Natural killer cell treated with Interleukin-12 subunit alpha and Interleukin-12 subunit beta and Interleukin-15 and Interleukin-18, amount 100 ng/mL, for 72 hours (primary cell): ENCODE measurements at places on chromosomes 1 and 21. TPM values are rescaled to one million over a fixed set of nuclear protein-coding genes. Genes with fewer than 3 reads are reported as not detected.

SFN gene
- total RNA-seq, result 0.56 TPM

SLC44A5 gene
- 0.14 TPM for total RNA-seq

REN gene
- total RNA-seq, result not detected

ZBTB21 gene
- total RNA-seq, result 20.4 TPM

PROX1 gene
- total RNA-seq, result not detected

AGT gene
- total RNA-seq, result not detected

S100A13 gene
- 10.3 TPM for total RNA-seq

LEPROT gene
- total RNA-seq, result 24.2 TPM

LDLRAD1 gene
- not detected for total RNA-seq

TEKT2 gene
- not detected for total RNA-seq

GPR25 gene
- total RNA-seq, result not detected

UBE2U gene
- total RNA-seq, result not detected

SEC22B gene
- total RNA-seq, result 23.9 TPM

OR2AK2 gene
- total RNA-seq, result not detected

- DNase-seq, result no peak
Measured at GRCh38 chr1:84436876-84437655, 38.8 kb downstream of the DNASE2B start.

- no peak for DNase-seq
Measured at GRCh38 chr1:246295340-246295739, 211.7 kb downstream of the SMYD3 start.

- no peak for DNase-seq
Measured at GRCh38 chr21:43331962-43332828, 94.7 kb downstream of the SIK1 start.

- DNase-seq, result no peak
Measured at GRCh38 chr1:246435421-246436041, 71.5 kb downstream of the SMYD3 start.

DNA sequence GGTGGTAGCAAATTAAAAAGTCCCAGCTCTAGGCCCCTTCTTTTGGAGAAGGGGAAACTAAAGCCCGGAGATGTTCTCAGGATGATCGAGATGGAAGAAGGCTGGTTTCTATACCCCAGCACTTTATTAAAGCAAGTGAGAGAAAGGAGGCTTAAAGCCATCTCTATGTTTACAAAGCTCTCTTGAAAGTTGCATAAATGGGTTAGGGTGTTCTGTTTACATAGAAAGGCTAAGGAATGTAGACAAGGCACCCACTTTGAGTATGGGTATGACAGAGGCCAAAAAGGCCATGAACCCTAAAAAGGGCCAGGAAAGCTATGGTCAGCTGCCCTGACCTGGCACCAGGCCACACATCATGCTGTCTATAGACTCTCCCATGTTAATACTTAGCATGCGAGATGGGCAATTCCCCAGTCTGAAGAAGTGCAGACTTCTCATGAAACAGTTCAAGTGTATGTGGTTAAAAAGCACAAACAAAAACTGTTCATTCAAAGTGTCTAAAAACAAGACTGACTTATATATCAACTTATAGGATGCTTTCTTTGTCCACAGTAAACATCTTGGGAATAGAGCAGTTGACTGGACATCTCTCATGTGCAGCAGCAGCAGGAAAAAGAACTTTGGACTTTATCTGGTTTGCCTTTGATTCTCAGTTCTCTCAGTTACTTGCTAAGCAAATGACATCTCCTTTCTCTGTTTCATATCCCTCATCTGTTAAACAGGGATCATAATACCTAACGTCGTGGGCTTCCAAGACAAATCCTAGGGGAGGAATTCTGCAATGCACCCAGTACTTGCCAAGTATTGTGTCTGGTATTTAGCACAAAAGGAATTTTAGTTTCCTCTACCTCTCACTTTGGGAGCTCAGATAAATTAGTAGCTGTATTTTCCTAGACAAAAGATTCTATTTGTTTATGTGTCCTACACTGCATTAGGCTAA lies 521.6 kb downstream of the PLPP3 start:
- DNase-seq, result no peak

DNA sequence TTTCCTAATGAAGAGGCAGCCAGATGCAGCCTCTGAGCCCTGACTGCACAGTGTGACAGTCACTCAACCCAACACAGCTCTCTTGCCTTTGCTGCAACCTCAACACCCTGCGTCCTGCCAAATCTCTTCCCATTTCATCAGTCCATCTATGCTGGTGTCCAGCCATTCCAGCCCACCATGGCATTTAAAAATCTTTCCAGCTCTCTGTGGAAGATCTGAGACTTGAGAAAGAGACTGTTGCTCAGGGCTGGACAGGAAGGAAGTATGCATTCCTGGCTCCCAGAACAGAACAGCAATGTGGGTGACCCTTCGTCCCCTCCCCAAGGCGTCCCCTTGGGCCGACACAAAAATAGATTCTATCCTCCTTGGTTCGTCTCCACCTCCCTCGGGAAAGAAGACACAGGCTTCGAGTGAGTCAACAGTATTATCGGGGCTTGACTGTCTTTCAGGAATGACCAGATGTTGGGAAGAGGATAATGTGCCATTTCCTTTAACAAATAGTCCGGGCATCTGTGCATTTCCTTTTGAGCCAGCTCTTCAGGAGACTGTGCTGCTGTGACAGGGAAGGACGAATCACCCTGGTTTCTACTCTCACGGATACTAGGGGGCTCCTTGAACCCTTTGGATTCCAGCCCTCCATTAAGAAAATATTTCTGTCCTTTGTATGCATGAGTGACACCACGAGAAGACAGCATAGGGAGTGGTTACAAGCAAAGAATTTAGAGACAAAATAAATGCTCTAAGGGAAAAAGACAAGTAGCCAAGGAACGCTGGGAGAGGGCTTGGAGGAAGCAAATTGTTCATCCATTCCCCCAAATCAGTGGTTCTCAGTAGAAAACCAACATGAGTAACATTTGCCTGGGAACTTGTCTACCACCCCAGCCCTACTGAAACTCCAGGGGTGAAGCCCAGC lies 111.4 kb upstream of the CDC42BPA start:
- no peak for DNase-seq

DNA sequence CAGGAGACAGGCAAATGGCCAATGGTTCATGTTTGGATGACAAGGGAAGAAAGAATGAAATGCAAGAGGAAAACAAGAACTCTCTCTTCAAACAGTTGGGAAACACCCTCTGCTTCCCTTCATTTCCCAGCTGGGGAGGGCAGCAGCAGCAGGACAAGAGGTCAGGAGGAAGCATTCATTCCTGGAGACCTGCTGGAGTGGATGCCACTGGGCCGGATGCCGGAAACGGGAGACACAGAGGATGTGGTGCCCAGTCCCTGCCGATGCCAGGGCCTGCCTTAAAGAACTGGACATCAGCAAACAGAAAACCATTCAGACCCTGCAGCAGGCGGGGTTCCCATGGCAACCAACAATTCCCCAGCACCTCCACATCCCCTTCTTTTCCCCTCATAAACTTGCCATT lies 102.3 kb upstream of the ZNF648 start:
- no peak for DNase-seq

DNA sequence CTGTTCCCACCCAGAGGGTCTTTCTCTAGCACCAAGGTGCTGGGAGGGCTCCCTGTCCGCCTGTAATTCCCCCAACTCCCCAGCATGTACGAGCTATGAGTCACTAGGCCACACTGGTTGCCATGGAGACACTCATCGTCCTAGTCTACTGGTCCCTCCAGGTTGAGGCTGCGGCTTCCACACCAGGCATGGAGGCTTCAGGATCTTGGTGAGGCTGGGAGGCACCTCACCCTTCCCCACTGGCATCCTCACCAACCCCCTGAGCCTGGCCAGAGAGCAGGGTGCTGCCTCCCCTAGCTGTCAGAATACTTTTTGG lies 75.6 kb upstream of the KAZN start:
- DNase-seq, result no peak

DNA sequence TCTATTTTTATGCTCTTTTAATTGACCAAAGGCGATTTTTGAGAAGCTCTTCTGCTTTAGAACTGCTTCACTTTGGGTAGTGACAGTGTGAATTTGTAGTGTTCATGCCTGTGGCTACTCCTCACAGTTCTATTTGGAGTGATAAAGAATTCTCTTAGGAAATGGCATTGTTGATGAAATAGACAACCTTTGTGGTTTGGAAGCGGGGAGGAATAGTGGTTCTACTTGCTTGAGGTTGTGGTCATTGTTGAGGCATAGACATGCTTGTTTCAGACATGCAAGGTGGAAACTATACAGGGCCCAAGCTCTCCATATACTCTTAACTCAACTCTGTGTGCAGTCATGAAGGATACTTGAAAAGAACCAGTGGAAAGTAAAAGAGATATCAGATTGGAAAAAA lies 481.1 kb upstream of the NEGR1 start:
- DNase-seq, result no peak

DNA sequence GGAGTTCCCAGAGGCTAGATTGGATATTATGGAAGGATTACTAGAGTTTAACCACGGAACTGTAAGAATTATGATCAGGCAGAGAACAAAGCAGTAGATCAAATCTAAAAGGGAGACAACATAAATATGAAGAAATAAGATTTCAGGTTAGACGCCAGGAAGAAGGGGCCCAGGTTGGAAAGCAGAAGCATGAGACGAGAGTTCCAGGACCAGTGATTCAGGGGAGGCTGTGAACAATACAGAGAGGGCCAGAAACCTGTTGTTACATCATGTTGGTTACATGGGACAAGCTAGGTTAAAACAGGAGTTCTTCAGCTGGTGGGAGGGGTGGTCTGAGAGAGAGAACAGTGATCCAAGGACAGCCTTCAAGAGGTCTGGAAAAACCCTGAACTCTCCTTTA lies 128.4 kb upstream of the MROH9 start:
- DNase-seq, result no peak

GRCh38 chr1:14732728-14733047 lies 134.2 kb downstream of the KAZN start:
- DNase-seq, result no peak

- DNase-seq, result no peak
Measured at GRCh38 chr1:23875382-23875781, 7.3 kb upstream of the FUCA1 start.

DNA sequence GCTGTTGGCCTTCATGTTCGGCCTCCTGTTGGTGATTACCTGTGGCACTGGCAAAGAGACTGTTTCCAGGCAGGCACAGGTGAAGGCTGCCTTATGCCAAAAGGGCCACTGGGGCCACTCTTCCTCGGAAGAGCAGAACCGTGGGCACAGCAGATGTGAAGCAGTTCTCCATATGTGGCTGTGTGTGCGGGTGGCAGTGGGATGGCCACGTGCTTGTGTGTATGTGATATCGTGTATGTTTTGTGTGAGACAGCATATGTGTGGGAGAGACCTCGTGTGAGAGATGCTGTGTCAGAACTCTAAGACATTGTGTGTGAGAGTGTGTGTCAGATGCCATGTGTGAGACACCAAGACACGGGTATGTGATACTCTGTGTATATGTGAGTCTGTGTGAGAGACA lies 53.4 kb upstream of the KDM4A start:
- no peak for DNase-seq

- no peak for DNase-seq
Measured at GRCh38 chr1:118948351-118948750, 39.8 kb downstream of the TBX15 start.

DNA sequence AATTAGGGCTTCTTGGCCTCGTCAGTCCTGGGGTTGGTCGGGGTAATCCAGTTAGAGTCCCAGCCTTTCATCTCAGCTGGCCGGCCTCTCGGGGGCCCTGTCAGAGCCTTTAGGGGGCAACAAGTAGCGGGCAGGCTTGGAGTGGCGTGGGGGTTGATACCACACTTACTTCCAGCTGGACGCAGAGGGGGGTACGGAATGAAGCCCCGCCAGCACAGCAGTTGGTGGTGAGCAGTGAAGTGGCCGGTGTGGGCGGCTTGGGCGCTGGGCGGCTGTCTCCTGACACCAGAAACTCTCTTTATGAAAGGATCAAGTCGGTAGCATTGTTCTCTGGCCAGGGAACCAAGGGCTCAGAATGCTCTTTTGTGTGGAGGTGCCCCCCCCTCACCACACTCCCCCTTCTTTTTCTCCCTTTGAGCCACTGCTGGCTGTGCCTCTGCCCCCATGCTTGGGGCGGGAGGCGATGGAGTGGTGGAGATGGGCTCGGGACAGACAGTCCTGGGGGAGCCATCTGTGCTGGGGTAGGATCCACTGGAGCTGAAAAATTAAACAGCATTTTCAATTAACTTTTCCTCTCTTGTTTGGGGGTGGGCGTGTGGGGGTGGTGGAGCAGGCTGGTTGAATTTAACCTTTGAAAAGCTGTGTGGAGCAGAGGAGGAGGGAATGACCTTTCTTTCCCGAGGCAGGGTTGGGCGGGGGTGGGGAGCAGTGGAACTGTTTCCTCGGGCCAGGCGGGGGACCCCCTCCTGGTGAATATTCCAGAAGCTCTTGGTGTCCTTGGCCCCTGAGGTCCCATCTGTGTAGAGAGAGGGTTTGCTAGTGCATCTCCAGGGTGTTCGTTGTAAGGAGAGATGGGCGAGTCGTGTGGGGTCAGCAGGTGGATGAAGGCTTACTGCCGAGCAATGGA lies 102.7 kb downstream of the RNF220 start:
- DNase-seq, result no peak

GRCh38 chr21:38469642-38470041 lies 28.6 kb downstream of the ERG start:
- DNase-seq, result no peak

- peak; percentile 93 for DNase-seq
Measured at GRCh38 chr1:31944205-31945089, 6.3 kb upstream of the PTP4A2 start.

- no peak for DNase-seq
Measured at GRCh38 chr1:29243871-29244200, 7.5 kb downstream of the PTPRU start.

DNA sequence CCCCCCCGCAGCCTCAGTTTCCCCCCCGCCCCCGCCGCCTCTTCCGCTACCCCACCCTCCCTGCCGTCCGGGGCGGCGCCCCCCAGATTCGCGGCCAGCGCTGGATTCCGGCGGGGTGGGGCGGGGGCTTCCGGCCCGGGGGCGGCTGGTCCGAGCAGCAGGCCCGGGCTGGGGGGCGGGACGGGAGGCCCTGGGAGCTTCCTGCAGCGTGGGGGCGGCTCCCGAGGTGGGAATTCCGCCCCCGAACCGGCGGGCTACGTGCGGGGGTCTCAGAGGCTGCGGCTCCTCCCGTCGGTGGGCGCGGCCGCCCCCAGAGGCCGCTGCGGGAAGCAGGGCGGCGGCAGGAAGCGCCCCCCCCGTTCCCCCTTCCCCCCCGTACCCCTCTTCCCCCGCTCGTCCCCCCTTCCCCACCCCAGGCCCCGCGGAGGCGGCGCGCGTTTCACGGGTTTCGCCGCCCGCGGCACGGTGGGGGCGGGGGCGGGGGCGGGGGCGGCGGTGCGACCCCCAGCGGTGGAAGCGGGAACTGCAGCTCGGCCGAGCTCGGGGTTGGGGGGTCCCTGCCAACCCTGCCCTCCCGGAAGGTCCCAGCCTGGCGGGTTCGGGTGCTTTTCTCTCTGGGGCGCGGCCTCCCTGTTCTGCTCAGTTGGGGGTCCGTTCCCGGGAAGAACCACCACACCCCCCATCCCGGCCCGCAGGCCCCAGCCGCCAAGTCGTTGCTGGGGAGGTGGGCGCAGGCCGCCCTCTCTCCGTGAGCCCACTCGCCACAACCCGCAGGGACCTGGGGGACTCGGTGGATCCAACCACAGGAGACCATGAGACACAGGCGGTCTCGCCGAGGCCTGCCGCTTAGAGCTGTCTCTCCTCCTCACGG lies 76.3 kb downstream of the MORN1 start:
- DNase-seq, result no peak

- no peak for DNase-seq
Measured at GRCh38 chr1:7388141-7388487, 383.0 kb upstream of the VAMP3 start.

- no peak for DNase-seq
Measured at GRCh38 chr1:157646144-157646543, 48.3 kb upstream of the FCRL4 start.
